ENCODE measurements at places on chromosomes 7 and 10.

DNA sequence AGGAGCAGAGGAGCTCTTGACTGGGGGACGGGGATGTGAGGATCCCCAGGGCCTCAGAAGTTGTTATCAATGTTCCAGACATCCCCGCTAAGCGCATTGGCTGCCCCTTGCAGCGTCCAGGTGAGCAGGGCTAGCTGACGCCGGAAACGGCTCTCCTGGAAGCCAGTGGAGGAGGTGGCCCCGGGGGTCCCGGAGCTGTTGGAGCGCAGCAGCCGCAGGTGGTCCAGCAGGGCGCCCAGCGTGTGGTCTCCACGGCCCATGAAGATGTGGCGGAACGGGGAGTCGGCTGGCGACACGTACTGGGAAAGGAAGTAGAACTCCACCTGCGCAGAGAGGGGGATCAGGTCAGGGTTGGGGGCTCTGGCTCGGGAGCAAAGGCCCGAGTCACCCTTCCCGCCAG lies 8.5 kb downstream of the MOSPD3 start:
- no peak for DNase-seq

DNA sequence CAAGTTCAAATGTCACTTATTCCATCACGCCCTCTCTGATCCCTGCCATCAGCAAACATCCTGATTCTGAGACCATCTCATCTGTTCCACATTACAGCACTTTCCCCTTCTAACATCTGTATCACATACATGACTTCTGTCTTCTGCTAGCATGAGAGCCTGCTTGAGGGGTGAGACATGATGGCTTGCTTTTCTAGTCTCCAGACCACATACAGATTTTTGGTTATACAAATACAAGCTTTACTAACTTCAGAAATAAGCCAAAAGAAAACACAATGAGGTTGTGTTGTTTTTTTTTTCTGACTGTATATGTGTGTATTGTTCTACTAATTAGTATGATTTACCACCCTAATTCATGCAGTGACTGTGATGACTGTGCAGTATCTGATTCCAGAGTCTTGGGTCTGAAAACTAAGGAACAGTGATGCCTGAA lies 34.3 kb downstream of the NAPEPLD start:
- no peak for DNase-seq

- no peak for DNase-seq
Measured at GRCh38 chr7:112965506-112965905, 121.1 kb downstream of the GPR85 start.

- DNase-seq: no peak
Measured at GRCh38 chr7:13963925-13964324, 25.5 kb downstream of the ETV1 start.

- no peak for DNase-seq
Measured at GRCh38 chr7:2812114-2812487, 32.0 kb downstream of the GNA12 start.

GRCh38 chr10:43160046-43160920 lies 22.0 kb downstream of the CSGALNACT2 start:
- DNase-seq: peak; percentile 39

- no peak for DNase-seq
Measured at GRCh38 chr10:45154502-45154901, 153.8 kb downstream of the ZNF22 start.

DNA sequence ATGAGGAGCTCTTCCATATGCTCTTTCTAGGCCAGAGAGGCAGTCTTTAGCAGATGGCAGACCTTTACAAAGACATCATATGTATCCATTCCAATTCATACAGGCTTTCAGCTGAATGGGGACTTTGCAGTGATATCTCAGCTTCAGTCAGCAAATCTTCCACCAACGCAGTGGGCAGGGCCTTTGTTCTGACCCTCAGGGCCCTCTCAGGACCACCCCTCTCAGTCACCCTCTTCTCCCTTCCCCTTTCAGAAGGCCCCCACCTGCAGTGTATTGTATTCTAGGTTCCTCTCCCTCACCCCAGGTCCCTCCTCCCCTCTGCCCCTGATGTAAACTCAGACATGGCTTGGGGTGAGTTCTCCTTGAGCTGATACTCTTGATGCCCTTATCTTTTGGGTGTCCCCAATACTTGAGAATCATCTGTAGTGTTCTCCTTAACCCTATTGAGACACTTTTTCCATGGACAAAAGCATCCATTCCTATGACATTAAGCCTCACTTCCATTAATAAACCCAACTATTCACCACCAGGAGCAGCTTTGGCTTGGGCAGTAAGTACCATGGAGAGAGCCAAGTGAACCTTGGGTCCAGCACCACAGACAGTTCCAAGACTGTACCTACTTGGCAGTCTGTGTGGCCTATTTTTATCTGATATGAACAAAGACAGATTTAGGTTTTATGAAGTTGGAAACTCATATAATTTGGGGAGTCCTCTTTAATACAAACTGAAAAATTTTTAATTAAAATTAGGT lies 62.7 kb downstream of the ADCYAP1R1 start:
- no peak for DNase-seq

- no peak for DNase-seq
Measured at GRCh38 chr10:49756641-49757040, 5.5 kb downstream of the OGDHL start.

DNA sequence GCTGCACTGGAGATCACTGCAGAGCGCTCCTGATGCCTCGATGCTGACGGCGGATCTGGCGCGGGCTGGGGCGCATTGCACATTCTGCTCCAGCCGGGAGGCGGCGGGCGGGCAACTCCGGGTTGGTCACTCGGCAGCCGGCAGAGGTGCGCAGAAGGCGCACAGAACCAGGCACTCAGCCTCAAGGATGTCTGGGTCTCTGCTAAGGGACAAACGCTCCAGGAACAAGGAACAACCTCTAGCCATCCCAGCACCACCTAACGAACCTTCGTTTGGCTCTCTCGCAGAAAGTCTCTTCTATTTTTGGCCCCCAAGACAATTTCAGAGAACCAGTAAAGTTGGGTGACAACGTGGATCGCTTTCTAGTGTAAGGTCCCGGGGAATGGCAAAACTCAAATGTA lies 254.6 kb downstream of the OTUD1 start:
- peak; percentile 25 for DNase-seq

DNA sequence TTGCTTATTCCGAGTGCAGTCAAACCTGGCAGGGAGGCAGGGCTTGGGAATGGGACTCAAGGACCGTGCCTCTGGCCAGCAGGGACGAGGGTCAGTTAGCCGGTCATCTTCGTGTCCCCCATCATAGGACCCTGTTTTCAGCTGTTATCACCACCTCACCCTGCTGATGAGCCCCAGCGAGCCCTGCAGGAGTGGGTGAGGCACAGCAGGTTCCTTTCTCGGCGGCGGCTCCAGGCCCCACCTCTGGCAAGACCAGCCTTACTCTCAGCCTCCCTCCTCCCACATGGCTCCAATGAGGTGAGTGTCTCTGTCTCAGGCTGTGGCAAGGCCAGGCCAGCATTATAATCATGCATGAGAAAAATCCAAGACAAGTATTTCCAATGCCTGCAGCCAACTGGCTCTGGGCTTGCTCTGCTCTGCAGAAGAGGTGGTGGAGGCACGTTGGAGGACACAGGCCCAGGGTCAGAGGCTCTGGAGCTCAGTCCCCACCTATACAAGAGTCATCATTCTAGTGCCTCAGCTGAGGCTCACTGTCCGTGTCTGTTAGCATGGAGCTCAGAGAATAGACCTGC lies 15.7 kb downstream of the PKD1L1 start:
- no peak for DNase-seq

DNA sequence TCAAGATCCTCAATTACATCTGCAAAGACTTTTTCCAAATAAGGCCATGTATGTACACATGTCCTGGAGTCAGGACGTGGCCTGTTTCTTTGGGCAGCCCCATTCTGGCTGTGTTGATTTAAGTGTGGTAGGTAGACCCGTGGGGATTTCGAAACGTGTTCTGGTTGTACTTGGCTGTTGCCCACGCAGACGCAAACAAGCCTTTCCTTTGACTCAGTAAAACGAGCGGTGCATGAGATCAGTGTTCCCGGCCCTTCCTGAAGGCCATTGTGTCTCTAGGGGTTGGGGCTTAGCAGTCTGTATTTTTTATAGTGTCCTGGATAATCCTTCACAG lies 64.8 kb upstream of the DNAJB6 start:
- DNase-seq: peak; percentile 88

DNA sequence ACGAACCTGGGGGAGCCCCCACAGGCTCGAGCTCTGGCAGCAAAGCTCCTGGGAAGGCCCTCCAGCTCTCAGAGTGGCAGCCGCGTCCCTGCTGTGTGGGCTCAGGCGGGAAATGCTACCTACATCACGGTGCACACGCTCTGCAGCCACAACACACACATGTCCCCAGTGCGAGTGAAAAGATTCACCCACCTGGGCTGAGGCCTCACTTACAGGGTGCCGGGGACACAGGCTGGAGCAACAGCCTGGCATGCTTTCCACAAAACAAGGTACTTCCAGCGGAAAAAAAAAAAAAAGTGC lies 410.4 kb upstream of the FOXK1 start:
- no peak for DNase-seq

DNA sequence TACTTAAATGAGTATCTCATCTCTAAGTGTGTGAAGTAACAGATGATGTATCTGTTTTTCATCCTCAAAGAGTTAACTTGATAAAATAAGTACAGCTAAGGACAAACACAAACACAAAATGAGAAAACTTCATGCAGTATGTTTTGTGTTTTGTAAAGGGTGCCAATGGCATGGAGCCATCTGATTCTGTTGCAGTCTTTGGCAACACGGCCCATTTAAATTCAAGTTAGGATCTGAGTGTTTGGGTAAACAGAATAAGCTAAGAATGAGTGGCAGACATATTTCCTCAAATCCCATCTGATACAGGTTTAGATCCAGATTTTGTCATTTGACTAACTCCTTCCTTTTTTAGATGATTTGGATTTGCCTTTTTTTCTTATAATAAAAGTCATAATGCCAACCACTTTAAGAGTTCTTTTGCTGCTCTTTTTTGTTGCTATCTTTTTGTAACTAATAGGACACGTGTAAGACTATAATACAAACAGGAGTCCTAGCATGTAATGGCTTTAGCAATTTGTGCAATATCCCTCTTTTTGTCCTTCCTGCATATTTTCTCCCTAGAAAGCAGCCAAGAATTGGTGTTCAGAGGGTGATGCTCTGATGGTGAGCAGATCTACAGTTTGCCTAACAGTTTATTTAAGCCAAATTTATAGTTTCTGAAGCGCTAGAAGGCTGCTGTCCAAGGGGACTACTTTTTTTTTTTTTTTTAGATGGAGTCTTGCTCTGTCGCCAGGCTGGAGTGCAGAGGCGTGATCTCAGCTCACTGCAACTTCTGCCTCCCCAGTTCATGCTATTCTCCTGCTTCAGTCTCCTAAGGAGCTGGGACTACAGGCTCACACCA lies 18.9 kb upstream of the ACTA2 start:
- no peak for DNase-seq

- DNase-seq: no peak
Measured at GRCh38 chr7:143002898-143003297, 24.0 kb downstream of the OR9A2 start.

DNA sequence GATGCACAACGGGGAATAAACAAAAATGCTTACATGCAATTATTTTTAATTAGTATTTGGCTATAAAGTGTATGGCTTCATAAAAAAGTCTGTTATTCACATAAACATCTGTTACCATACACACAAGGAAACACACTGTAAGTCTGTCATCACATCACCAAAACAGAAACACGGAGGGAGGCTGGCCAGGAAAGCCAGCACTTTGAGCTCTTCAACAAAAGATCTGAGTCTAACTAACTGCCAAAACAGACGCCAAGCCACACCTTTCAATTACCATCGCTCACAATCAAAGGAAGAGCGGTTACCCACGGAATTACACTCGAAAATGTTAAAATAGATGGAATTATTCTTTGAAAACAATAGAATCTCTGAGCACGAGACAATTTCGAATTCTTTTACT lies 49.2 kb upstream of the MGMT start:
- no peak for DNase-seq

DNA sequence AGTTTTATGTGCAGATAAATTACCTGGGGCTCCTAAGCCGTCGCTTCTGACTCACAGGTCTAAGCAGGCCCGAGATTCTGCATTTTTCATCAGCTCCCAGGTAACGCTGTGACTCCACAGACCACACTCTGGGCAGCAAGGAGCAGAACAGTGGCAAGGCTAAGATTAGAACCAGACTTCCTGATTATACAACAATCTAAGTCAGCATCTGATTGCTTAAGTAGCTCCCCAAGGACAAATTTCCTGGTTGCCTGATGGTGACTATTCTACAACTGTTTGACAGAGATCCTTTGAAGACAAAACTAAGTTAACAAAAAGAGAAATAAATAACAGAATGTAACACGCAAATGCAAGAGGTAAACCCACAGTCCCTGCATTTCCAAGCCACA lies 69.0 kb downstream of the CREB3L2 start:
- no peak for DNase-seq

DNA sequence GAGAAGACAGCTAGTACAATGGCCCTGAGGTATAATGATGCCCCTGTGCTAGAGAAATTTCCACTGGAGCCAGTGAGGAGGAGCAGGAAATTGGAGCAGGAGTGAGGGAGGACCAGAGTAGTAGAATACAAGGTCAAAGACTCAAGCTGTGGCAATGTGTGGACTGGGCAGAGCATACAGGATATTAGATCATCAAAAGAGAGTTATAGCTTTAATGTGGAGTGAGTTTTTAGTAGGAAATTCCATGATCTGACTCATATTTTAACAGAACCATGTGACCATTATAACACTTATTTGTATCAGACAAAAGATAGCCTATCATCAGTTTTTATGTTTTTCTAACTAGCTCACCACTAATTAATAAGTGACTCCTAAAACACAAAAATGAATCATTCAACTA lies 154.1 kb downstream of the DGKB start:
- peak; percentile 45 for DNase-seq

- DNase-seq: no peak
Measured at GRCh38 chr10:42930516-42931192, 146.2 kb upstream of the RET start.

DNA sequence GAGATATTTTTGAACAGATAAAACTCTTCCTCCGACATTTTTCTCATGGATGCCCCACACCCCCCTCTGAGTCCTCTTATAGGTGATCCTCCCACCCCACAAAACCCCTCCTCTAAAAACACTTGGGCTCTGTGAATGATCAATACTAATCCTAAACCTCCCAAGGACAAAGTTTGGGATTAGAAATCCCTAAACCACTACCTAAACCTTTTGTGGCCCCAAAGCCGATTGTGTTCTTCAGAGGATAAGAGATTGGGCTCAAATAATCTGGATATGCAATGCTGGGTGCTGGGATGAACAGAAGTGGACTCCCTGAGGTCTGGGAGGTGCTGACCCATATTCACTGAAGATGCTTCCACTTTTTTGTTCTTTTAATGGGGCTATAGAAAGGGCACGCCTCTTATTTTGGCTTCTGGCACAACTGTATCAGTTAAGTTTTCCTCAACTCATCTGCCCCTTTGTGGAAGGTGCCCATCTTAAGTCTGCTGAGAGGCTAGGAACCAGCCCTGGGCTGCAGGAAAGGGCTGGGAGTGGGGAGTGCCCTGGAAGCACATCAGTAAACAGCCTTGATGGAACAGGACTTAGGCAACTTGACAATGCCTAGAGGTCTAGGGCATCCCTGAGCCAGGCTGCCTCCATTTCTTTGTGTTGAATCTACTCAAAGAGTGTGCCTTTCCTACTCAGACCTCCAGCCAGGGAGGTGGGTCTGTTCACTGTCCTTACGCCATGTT lies at the start of gene OPN1SW:
TSS of gene OPN1SW (minus strand) at position 51 of the 731 bp plus-strand sequence. CDS start at position 38, 13 bp downstream.
- no peak for DNase-seq

DNA sequence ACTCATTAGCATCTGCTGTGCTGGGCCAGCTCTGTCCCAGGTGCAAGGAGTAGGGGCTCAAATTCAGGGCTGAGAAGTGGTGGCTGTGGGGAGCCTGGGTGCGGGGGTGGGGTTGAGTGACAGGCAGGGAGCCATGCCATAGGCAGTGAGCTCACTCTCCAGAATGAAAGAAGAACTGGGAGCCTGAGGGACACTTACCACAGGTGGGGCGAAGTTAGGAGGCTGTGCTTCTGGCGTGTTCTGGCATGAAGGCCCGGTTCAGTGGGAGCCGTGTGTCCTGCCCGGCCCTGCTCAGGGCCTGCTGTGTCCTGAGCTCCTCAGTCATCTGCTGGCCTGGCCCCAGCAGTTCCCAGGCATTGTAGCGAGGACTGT lies 62.5 kb downstream of the MKI67 start:
- no peak for DNase-seq
